AG04450 (cell line): ENCODE measurements at places on chromosomes 5 and 9. TPM values are rescaled to one million over a fixed set of nuclear protein-coding genes. Genes with fewer than 3 reads are reported as not detected.

DNA sequence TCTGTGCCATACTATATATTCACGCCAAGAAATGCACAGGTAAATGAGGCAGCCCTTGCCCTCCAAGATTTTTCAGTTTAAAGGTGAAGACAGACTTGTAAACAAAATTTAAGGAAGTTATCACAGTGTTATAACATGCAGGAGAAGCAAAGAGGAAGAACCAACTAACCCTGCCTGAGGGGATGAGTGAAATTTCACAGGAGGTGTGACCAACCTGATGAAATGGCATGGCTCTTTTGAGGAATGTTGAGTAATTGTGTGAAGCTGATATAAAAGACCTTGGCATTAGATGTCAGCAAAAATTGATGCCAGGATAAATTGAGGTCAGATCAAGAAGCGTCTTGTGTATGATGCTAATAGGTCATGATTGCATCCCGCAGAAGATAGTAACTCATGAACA is 86.5 kb downstream of the HCN1 start:
- no peak for DNase-seq

CORO2A gene
- polyA plus RNA-seq, result 1.4 TPM in 2 replicates

DNA sequence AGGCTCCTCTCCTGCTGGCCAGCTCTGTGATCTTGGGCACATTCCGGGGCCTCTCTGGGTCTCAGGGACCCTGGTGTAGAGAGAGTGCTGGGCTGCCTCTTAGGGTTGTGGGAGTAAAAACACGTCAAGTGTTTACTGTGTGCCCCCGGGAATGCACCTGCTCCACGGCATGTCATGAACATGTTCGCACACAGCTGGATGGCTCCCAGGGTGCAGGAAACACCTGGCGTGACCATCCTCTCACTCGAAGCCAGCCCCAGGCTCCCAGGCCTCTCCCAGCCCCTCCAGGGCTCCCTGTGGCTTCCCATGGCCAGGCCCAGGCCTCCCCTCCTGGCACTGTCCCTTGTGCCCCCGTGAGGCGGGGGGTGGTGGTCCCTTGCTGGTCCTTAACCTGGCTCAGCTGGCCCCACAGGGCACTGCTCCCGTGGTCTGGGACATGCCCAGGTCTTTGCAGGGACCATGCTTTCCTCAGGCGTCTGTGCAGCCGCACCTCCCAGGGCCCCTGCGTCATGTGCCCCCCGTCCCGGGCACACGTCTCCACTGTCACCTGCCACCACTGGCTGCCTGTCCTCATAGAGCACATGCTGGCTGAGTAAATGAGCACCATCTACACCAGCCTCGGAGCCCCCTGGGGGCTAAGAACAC is 44.9 kb downstream of the SLC6A3 start:
- DNase-seq, result no peak

- DNase-seq, result no peak
Measured at GRCh38 chr9:8468045-8468637, 668.6 kb upstream of the DMAC1 start.

DNA sequence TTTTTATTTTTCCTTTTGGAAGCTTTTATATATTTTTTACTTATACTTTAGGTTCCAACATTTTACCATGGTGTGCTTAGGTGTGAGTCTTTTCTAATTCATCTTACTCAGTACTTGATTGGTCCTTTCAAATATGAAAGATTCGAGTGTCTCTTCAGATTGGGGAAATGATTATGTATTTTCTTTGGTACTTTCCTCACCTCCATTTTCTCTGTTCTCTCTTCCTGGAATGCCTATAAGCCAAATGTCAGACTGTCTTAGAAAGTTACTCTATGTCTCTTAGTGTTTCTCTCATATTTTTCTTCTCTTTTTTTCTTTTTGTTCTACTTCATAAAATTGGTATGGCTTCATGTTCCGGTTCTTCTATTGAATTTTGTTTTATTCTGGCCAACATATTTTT is 119.6 kb upstream of the SV2C start:
- DNase-seq, result no peak

DNA sequence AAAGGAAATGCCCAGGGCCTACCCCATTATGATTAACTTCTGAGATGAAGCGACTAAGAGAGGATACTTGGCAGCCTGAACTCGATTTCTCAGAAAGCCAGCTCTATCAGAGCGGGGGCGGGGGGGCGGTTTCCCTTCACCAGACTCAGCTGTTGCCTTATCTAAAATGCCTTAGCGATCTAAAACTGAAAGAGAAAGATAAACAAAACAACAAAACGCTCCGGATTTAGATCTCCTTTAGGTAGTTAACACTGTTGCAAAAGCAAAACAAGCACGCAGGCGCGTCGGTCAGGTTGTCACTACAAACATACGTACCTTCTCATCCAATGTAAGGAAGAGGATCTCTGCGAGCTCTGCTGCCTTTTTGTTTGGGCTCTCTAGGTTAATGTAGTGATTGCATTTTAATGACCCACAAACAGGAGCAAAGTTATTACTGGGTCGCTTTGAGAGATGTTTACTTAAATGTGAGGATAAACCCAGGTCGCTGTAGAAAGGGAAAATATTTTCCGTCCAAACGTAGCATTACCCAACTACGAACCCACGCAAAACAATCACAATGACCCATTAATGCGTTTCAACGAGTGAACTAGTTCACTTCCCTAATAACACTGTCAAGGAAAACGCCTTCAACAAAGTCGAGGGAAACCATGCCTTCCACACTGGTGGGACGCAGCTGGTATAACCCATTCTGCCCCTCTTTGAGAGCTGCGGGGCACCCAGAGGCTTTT is 982 bp downstream of the EPB41L4A start:
- DNase-seq, result no peak

- no peak for DNase-seq
Measured at GRCh38 chr5:101897914-101898313, 398.2 kb downstream of the SLCO4C1 start.

DNA sequence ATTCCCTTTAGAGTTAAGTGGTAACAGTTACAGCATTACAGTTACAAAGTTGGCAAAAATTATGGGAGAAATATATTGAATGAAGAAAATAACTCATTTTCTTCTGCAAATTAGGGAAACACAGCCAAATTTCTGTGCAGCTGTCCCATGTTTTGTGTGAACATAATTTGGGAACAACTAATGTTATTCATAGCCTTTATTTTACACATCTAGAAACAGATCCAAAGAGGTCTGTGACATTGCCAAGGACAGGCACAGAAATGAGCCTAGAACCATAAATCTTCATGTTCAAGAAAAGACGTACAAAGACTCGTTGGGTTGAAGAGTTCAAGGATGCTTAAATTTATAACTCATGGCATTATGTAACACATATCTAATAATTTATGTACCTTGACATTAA is 114.1 kb upstream of the TXNDC8 start:
- DNase-seq, result no peak

GRCh38 chr5:21931116-21931515 is 922.0 kb downstream of the CDH12 start:
- DNase-seq, result no peak

GRCh38 chr5:59491945-59492344 is 401.6 kb downstream of the PDE4D start:
- no peak for DNase-seq

GRCh38 chr5:52013523-52013922 is 630.3 kb downstream of the ISL1 start:
- no peak for DNase-seq

GRCh38 chr5:139871614-139872013 is 76.0 kb downstream of the PSD2 start:
- DNase-seq, result no peak

SH3RF2 gene
- polyA plus RNA-seq, result 0.87 and 1.1 TPM in 2 replicates

GRCh38 chr5:133579766-133580165 is 32.6 kb downstream of the FSTL4 start:
- no peak for DNase-seq

PCDH1 gene
- polyA plus RNA-seq, result 0.11 and 0.12 TPM in 2 replicates

DNA sequence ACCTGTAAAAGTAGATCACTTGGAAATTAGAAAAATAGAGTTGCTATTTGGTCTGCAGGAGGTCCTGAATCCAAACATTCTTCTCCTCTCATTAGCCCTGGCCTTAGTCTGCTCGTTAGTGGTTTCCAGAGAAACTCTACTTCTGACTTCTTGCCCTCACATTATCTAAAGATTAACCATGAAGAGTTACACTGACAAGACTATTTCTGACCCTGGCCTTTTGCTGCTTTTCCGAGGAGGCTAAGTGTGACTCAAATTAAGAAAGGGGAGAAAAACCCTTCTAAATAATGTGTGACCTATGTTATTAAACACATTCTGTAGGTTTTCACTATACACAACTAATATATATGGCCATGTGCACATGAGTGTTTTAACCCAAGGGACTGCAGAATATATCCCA is 302.4 kb downstream of the RAB3C start:
- DNase-seq, result no peak

MARCHF6 gene
- polyA plus RNA-seq, result 102 and 136 TPM in 2 replicates

WWC1 gene
- 4.3 and 5.2 TPM in 2 replicates for polyA plus RNA-seq

GRCh38 chr5:112895682-112896081 is 26.3 kb downstream of the REEP5 start:
- DNase-seq, result no peak

- no peak for DNase-seq
Measured at GRCh38 chr5:56822981-56823380, 7.6 kb downstream of the MAP3K1 start.

DNA sequence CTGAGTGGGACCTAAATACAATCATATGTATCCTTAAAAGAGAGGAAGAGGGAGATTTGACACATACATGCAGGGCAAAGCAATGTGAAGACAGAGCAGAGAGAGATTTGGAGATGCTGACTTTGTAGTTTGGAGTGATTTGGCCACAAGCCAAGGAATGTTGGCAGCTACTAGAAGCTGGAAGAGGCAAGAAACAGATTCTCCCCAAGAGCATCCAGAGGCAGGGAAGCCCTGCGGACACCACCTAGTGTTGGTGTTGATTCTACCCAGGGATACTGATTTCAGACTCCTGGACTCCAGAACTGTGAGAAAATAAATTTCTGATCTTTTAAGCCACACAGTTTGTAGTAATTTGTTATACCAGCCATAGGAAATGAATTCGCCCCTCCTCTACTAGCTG is 64.9 kb upstream of the OSMR start:
- DNase-seq, result peak; percentile 48

DNA sequence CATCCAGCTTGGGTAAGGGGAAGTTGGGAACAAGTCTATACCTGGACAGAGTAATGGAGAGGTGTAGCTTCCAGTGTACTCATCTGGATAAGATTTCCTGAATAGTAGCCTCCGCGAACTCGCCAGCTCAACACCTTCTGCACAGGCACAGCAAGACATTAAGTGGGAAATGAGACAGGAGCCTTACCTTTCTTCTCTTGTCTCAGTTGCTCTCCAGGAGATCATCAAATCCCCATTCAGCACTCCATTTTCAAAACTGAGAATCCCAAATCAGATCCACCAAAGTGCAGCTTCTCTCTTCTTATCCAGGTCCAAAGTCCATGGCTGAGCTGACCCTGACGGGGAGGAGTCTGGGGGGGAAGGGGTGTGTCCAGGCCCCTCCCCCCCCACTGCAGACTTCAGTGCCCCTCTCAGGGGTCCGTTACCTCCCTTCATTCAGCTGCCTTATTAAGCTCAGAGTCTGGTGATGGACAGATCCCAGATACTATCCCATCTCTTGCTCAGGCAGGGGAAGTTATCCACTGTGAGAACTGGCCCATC is 5.9 kb upstream of the MGAT1 start:
- no peak for DNase-seq

DNA sequence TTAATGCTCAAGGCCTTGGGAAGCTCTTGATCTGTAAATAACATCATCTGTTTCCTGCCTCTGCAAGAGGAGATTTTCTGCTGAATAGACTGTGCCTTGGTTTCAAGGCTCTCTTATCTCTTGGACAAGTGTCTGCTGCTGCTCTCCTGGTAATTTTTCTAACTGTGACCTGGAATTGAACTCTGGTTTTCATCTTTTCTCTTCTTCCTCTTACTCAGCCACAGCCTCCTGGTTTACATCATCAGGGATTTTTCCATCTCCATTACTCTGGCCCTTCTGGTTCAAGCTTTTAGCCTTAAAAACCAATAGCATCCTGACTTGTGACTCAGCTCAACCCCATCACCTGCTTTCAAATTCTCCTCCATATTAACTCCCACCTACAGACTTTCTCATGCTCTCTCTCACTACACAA is 49.6 kb upstream of the ITGA1 start:
- no peak for DNase-seq
